ENCODE measurements at places on chromosomes 6 and 20. TPM values are rescaled to one million over a fixed set of nuclear protein-coding genes. Genes with fewer than 3 reads are reported as not detected.

DNA sequence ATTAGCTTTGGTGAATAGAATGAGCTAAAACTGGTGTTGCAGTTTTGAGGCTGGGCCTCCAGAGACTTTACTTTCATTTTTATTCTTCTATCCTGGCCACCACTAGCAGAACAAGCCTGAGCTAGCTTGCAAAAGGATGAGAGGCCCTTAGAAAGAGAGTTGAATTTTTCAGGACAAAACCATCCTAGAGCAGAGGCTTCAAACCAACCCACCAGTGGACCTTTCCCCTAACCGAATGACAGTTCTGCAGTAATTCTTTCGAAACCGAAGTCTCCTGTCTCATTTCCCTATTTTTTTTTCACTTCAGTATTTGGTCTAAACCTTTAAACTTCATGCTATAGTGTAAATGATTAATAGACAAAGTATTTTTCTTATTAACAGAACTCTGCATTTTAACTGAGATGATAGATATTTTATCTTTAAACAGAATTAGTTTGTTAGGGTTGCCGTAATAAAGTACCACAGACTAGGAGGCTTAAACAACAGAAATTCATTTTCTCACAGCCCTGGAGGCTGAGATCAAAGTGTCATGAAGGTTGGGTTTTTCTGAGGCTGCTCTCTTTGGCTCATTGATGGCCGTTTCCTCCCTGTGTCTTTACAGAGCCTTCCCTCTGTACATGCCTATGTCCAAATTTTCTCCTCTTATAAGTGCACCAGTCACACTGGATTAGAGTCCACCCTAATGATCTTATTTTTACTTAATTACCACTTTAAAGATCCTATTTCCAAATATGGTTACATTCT, 80.6 kb upstream of the PAK5 start:
- no peak for DNase-seq

DNA sequence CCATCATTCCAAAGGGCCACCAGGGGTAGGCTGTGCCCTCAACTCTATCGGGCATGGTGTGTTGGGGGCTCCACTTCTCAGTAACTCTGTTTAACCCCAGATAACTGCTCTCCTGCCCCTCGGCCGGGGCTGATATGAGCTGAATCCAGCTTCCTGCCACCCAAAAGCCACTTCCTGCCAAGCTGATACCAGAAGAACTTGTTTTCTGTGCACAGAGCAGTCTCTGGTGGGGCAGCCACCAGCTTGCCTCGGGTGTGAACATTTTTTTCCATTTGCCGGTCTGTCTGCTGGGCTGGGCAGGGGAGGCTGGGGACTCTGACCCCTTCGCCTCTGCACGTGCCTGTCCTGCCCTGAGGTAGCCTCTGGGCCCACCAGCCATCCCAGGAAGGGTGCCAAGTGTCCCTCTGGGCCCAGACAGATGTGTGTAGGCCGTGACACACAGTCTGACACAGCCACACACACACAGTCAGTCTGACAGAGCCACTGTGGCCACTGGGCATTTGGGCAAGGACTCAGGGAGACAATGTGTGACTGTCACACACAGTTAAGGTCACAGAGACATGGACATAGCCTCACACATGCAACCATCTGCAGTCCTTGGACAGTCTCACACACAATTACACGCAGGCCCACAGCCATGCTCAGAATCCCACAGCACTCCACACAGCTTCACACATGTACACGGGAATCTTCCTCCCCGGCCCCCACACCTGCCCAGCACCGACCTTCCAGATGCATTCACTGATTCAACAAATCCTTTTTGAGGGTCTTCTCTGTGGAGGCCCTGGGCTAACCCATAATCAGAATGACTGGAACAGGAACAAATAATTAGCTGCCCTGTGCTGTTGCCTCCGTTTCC, 45.1 kb downstream of the NOL4L start:
- no peak for DNase-seq

- DNase-seq = no peak
Measured at GRCh38 chr20:31758521-31758920, 19.4 kb downstream of the TPX2 start.

GRCh38 chr6:33904050-33904746, 100.4 kb upstream of the MLN start:
- no peak for DNase-seq

DNA sequence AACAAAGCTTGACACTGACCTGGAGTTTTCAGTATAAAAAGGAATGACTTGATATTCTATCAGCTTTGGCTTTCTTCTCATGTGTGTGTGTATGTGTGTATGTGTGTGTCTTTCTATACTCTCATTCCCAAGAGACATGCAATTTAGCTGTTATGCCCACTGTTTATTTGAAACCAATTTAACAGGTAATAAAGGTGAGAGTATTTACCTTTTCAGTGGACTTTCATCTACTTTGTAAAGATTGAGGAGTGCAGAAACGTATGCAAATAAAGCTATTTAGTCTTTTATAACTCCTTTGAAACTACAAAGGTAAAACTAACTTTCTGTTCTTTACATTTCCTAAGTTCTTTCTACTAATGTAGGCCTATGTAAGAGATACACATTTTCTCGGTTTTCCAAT, 103.5 kb upstream of the HS3ST5 start:
- DNase-seq = no peak

DNA sequence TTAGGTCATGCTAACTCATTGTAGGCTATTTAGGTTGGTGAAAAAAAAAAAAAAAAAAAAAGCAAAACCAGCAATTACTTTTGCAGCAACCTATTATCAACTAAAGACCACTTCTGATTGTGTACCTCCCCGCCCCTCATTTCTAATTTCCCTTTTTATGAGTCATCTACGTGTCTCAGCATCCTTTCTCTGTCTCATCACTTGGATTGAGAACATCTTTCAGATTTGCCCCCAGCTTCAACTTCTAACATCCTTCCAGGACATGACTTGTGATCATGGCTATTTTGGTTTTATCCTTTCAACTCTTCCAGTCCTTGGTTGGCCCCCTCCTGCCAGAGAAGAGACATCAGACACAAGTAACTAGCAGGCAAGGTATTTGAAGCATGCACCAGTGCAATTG, 156.7 kb upstream of the CCN2 start:
- DNase-seq = no peak

DNA sequence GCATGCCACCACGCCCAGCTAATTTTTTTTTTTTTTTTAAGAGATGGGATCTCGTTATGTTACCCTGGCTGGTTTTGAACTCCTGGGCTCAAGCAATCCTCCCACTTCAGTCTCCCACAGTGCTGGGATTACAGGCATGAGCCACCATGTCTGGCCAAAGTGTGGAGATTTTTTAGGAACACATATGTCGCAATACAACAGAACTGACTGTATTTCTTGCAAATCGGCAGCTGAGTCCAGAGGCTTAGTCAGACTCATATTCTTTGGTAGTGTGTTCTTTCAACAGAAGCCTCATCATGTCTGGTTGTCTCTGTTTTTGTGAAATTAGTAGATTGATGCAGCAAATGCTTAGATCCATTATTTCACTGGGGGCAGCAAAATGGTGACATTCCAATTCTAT, 23.9 kb upstream of the CD164 start:
- no peak for DNase-seq

- DNase-seq = no peak
Measured at GRCh38 chr20:8777911-8778310, 291.0 kb upstream of the PLCB4 start.

- no peak for DNase-seq
Measured at GRCh38 chr20:19691125-19691524, 66.9 kb upstream of the RIN2 start.

GRCh38 chr6:30683183-30683979, 3.1 kb downstream of the PPP1R18 start:
- DNase-seq = no peak

DNA sequence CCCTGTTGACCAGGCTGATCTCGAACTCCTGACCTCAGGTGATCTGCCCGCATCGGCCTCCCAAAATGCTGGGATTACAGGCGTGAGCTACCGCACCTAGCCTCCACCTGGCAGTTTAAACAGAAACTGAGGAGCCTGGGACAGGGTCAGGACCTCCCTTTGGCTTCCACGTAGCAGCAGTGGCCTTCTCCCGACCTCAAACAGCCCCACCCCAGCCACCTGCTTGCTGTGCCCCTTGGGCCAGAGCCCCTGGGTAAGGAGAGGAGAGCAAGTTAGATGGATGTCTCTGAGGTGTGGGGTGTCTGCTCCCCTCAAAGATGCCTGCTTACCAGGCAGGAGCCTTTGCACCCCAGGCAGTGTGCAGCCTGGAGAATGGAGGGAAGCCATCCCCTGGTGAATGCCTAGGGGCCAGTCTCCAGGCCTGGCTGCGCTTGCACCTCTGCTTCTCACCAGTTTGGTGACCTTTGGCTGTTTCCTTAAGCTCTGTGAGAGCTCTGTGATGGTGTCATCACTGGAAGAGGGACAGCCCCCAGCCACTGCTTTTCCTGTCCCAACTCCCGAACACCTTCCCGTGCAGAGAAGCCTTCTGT, 42.1 kb upstream of the MDFI start:
- DNase-seq = no peak

- DNase-seq = no peak
Measured at GRCh38 chr6:136964398-136964797, 42.3 kb downstream of the SLC35D3 start.

DNA sequence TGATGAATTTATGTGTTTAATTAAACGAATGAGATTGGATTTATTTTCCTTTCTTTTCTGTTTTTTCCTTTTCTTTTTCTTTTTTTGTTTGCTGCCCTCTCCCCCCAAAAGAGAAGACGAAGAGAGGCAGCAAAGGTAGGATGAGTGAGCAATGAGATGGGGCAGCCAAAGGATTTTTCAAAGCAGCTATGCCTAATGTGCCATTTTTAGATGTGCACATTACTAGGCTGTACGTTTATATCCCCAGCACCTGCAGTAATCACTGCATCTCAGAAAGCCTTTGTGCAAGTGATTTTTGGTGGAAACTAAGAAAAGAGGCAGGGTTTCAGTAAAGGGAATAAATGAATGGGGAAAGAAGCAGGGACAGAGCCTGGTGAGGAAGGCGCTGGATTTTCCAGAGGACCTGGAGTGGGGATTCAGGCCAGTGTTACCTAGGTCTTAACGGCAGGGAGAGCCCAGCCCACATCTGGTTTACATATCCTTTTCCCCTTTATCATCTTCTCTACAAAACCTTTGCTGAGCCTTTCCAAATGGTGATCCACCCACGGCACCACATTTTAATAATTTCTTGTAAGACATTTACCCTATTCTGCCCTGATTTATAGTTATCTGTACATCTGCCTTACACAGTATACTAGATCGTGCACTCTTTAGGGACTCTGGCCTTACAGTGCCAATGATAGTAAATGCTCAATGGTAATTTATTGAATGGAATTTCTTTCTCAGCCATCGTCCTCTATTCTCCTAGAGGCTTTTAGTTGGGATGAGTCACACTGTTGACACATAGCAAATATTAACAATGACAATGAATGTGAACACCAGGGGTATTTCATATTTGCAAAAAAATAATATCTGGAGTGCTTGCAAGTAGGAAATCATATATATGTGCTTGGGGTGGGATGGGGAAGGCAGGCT, 38.3 kb upstream of the ATXN1 start:
- no peak for DNase-seq

- DNase-seq = no peak
Measured at GRCh38 chr6:157017861-157018260, 240.7 kb downstream of the ARID1B start.

- no peak for DNase-seq
Measured at GRCh38 chr6:151870375-151870774, 62.9 kb downstream of the ESR1 start.

DNA sequence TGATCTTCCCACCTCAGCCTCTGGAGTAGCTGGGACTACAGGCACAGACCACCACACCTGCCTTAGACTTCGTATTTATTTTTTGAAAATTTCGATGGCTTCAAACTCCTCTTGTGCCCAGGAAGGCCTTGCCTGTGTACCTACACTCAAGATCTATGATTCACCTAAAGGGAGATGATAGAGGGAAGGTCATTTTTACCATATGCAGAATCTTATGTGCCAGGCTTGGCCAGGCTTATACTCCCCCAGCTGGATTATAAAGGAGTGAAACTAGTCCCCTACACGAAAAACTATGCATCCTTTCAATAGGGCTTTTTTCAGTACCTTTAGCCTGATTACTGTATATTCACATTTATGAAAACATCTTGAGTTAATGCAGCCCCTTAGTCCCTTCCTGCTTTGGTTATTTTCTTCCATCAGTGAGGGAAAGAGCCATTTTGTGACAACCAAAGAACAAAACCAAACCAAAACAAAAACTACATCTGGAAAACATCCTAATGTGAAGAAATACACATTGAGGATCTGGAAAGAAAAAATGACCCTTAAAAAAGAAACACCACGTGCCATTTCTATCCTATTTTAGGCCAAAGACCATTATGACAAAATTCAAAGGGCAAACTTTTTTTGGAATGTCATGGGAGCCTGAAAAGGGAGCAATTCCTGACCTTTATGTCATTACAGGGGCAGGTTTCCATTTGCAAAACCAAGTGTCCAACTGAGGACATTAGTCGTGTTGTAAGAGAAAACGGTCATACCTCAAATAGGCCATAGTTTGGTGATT, 34.7 kb downstream of the RIPOR2 start:
- no peak for DNase-seq

- DNase-seq = no peak
Measured at GRCh38 chr20:38143238-38143645, 21.8 kb downstream of the TGM2 start.

- DNase-seq = no peak
Measured at GRCh38 chr6:35573495-35574110, 60.9 kb upstream of the TULP1 start.

CST5 gene
- total RNA-seq = not detected

BAG2 gene
- 31.7 TPM for total RNA-seq

VGLL2 gene
- total RNA-seq = not detected

HLA-DPA1 gene
- not detected for total RNA-seq

DUSP22 gene
- total RNA-seq = 16.9 TPM

All from G401 (cell line).